ENCODE measurements at places on chromosomes 1 and 21.
A peak's percentile ranks its signal among the peaks of the same experiment; 100 is the strongest.

- DNase-seq = no peak
Measured at GRCh38 chr1:164702216-164702615, 143.2 kb downstream of the PBX1 start.

GRCh38 chr1:211601982-211602670 lies 23.2 kb upstream of the SLC30A1 start:
- DNase-seq = no peak

- DNase-seq = no peak
Measured at GRCh38 chr1:54137534-54138061, 15.2 kb downstream of the CDCP2 start.

DNA sequence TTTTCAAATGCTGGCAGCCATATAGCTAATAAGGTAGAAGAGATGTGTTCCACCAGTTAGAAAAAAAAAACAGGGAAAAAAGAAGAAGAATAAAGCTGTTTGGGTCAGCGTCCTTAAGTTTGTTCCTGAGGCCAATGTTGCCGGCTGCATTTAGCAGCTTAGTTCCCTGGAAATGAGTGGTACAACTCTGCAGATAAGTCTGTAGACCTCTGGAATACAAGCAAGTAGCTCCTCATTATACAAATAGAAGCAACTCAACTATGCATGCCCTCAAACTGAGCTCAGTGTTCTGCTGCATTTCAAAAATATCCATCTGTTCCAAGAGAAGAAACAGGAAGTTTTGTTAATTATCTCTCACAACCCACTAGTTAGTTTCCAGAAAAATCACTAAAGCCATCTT lies 181.2 kb upstream of the PKN2 start:
- no peak for DNase-seq

DNA sequence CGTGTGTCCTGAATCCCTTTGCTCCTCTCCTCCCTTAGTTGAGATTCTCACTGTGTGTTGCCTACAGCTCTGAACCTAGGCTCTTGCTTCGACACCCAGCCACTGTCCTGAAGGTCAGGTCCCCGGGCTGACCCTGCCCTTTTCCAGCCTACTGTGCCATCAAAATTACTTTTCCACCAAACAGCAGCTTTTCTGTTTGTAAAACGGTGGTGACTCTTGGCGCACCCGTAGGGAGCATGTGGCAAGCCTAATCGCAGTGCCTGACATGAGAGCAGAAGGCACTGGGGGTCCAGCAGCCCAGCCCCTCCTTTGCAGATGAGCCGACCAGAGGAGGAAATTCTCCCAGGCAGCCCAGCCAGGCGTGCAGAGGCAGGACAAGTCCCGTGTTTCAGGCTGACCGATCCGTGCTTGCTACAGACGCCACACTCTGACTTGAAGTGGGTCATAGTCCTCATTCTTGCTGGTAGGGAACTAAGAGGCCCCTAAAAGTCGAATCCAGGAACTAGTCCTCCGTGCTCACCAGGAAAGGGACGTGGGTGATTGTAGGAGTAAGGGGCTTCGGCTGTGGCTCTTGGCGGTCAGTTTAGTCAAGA lies 6.8 kb downstream of the GPR137B start:
- DNase-seq = no peak

GRCh38 chr21:43614839-43615238 lies 44.4 kb downstream of the HSF2BP start:
- DNase-seq = no peak

DNA sequence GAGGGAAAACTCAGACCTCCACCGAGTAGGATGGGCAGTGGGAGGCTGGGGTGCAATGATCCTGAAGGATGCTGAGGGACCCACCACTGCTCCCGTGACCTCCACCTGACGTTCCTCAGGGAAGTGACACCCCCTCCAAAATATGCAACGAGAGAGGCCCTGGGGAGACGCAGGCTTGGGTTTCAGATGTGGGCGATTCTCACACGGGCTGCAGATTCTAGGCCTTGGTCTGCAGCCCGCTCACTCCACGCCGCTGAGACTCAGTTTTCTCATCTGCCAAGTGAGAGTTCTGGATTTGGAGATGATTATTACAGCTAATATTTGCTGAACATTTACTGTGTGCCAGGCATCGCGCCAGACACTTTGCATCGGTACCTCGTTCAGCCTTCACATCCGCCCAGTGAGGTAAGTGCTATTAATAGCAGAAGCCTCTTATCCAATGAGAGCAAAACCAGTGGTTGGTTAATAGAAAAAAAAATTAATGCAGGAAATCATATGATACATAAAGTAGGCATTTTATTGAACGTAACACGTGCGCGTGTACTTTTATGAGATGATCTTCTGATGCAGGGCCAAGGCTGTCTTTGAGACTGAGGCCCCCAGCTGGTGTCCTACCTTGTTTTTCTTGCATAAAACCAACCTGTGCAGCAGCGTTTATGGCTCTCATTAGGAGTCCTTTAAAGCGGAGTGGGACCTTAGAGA lies 102.0 kb upstream of the RUNX3 start:
- DNase-seq = peak; percentile 31

GRCh38 chr1:7209336-7209735 lies 424.1 kb downstream of the CAMTA1 start:
- DNase-seq = no peak

DNA sequence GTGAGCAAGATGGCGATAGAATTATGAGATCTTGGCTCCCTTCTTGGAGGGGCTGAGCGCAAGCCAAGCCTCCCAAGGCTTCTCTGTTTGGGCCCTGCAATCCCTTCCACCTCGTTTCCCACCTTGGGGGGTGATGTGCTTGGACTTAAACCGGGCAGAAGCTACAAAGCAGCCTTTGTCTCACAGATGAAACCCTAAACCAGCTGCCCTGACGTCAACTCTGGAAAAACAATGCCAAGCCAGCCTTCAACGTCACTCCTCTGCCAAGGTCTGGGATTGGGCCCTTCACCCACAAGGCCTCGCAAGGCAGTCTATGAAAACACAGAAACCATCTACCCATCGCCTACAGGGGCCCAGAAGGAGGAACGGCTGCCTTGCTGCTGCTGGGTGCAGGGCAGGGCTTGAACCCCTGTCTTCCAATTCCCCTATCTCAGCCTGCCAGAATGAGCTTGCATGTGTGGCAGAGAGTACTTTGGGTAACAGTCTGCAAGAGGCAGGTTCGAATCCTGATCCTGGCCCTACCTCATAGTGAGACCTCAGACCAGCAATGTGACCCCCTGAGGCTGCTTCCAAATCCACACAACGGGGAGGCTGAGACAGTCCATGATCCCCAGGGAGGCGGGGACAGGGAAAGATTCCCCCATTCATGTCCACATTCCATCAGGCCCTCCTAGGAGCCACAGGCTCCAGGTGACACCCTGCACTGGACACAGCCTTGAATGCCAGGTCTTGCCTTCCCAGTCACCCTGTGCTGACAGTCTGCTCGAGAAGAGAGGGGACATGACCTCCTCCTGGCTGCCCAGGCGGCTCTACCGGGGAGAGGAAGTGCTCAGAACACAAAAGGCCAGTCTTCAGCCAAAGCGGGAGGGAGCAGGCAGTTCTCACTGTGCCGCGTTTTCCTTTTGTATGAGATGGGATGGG lies 15.0 kb downstream of the IFFO2 start:
- DNase-seq = no peak

- no peak for DNase-seq
Measured at GRCh38 chr1:45574105-45574626, 9.7 kb upstream of the NASP start.

DNA sequence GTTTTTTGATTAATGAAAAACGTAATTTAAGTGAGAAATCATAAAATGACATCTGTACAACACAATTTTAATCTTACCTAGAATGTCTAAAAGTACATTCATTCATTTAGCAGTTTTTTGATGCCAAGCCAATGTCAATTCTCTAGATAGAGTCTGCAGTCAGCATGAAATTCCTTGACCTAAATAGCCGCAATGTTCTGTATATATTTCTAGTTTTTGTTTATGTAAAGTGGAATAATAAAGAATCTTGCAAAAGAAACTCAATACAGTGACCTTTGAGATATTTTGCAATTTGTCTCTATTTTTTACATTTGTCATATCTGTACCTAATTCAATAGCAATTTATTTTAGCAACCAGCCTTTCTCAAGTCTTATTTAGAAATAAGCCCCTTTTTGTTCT lies 176.0 kb downstream of the ATP6V1G3 start:
- DNase-seq = no peak

GRCh38 chr1:23577056-23578004 lies 18.0 kb upstream of the ID3 start:
- DNase-seq = no peak

DNA sequence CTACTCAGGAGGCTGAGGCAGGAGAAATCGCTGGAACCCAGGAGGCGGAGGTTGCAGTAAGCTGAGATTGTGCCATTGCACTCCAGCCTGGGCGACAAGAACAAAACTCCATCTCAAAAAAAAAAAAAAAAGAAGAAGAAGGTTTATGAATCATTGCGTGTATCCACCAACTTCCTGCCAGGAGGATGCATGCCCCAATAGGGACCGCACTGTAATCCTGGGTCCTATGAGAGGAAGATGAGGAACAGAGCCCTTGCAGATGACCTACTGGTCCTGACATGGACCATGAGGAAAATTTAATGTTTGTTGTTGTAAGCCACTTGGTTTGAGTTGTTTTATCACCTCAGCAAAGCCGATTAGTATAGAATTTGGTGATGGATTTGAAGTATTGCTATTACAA lies 56.7 kb downstream of the PTGS2 start:
- DNase-seq = no peak

DNA sequence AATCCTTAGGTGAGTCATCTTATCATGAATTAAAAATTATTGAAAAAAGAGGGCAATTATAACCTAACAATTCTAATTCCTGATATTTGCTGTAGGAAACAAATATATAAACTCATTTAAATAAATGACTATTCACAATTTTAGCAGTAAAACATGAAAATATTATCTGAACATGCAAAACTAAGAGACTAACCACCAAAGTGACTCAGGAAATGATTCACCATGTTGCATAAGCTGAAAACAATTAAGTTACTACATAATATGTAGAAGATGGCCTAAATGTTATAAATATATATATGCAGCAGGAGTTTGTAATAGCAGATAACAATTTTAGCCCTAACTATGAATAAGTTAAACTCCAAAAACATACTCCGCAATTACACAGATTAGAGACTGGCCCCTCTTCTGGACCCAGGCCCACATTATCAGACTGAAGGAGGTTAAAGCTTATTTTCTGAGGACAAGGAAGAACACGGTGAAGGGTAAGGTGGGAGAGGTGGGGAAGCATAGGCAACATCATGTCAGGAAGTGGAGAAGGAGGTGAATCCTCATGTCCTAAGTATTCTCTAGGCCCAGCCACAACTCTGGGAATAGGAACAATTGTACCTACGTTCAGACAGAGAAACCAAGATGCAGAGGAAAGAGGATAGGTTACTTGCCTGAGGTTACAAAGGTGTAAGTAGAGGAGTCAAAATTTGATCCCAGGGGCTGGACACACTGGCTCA lies 15.6 kb upstream of the AIM2 start:
- DNase-seq = no peak

- DNase-seq = no peak
Measured at GRCh38 chr1:208161005-208161404, 83.2 kb downstream of the PLXNA2 start.

DNA sequence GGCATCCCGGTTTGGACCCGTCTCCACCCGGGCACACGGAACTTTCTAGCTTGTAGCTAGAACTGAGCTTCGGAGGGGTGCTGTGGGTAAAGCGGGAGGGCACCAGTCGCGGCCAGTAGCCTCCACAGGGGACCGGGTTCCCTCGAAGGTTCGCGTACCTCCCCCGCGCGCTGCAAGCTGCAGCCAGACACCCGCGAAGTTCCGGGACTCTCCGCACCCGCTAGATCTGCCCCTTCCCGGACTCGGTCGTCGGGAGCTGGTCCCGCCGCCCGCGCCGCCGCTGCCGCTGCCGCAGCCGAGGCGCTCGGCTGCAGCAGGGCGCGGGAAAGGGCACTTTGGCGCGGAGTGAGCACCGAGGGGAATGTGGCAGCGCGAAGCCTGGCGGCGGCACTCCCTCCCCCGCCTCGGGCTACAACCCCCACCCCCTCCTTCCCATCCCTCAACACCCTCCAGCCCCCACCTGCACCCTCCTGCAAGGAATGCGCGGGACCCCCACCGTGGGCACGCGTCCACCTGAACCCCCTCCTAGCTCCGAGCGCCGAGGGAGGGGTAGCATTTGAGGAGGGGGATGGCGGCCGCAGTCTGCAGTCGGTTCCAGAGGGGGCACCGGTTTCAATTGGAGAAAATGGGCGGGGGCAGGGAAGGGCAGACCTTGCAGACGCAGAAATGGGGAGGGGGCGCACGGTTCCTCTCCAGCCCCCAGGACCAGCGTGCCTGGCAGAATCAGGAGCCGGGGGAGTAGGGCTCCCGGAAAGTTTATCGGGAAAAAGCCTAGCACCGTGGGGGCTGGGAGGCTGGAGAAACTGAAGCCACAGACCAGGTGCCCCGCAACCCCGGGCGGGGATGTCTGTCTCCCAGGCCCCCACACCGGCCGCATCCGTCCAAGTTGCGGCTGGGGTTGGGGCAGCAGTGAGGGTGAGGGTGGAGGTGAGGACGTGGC lies 968 bp downstream of the CSMD2 start:
- DNase-seq = no peak

DNA sequence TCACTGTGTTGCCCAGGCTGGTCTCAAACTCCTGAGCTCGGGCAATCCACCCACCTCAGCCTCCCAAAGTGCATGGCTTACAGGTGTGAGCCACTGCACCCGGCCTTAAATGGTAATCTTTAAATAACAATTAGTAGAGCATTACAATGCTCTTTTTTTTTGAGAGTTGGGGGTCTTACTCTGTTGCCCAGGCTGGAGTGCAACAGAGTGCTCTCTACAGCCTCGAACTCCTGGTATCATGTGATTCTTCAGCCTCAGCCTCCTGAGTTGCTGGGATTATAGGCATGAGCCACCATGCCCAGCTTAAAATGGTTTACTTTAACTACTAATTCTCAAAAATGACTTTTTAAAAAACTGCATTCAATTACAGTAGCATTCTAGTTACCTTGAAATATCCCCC lies 52.2 kb downstream of the PIK3R3 start:
- no peak for DNase-seq

DNA sequence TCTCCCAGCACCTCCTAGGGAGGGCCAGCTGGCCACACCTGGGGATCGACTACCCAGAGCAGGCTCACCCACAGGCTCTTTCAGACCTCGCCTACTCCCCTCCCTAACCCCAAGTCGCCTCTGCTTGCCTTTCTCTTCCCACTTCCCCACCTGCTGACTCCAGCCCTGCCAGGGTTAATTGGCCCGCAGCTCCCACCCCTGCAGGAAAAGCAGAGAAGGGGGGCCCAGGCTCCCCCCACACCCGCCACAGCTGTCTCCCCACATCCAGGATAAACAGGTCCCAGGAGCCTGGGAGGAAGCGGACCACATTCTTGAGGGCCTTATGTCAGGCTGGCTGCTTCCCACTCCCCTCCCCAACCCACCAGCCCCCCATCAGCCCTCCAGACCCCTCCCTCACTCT lies 45.0 kb downstream of the TAS1R2 start:
- no peak for DNase-seq
